ENCODE measurements at places on chromosomes 1 and 21.
A peak's percentile ranks its signal among the peaks of the same experiment; 100 is the strongest.

DNA sequence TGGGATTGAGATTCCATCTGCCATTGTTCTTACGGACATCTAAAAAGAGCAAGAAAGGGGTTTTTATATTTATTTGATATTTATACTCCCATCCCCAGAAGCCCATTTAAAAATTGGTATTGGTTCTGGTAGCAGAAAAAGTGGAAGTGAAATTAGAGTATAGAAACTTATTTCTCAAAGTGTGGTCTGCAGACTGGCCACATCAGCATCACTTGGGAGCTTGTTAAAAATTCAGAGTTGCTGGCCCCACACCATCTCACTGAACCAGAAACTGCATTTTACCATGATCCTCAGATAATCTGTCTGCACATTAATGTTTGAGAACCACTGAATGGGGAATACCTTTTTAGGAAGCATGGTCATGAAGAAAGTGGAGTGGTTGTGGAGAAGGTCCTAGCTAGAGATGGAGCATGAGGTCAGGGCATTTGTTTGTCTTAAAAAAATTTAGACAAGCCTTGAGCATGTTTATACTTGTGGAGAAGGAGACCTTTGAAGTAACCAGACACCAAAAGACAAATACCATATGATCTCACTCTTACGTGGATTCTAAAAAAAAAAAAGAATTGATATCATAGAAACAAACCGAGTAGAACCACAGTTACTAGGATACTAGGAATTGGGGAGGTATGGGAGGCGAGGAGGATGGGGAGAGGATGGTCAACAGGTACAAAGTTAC is 116.3 kb downstream of the ST6GALNAC3 start:
- DNase-seq, result no peak

GRCh38 chr1:158124034-158124433 is 56.7 kb upstream of the CD1D start:
- no peak for DNase-seq

DNA sequence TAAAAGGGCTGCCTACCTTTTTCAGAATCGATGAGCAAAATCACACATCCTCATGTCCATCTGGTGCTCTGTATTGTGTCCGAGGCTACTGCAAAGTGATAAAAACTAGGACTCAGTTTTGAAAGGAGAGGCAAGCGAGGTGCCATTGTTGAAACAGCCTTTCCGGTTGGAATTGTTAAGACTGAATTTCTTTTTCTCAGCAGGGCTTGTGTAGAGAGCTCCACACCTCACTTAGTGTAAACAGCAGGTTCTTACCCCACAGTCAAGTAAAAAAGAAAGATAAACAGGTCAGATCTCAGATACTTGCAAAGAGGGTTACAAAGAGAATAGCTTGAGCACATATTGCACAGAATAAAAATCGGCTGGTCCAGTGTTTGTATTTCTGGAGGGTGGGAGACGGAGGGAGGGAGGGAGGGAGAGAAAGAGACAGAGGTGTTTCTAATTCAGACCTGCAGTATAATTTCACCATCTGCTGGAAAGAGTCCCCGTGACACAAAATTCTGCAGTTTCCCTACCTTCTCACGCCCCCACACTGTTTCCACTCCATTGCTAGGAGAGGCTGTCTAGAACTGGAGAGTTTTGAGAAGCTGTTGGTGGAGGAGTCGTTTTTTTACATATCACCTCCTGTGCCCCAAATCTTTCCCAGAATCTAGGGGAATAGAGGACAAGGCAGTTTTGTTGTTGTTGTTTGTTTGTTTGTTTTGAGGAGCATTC is 82.5 kb downstream of the EDEM3 start:
- no peak for DNase-seq

- DNase-seq, result no peak
Measured at GRCh38 chr1:106675558-106675957, 380.9 kb upstream of the PRMT6 start.

GRCh38 chr21:45287438-45288391 is at the start of gene POFUT2:
Gene POFUT2 (minus strand): TSS chr21:45287895. CDS start chr21:45287871, 24 bp downstream.
- DNase-seq, result peak; percentile 76

- no peak for DNase-seq
Measured at GRCh38 chr1:231839999-231840398, 213.4 kb downstream of the DISC1 start.

GRCh38 chr1:93483606-93484005 is 35.7 kb downstream of the FNBP1L start:
- DNase-seq, result no peak
